ENCODE measurements at places on chromosomes 4 and X.

DNA sequence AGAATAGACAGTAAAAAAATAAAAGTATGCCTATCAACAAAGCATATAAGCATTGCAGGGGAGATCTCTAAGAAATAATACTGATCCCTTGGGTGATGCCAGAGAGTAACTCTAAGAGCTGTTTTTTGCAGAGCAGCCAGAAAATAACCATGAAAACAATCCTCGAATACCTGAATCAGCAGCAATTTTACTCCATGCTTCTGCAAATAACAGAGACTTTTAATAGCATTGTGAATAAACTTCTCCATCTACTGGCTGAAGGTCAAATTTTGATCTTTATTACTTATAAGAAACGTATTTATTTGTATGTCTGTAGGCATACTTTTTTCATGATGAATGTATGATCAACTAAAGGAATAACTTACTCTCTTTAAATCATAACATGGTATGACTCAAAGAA is 334.5 kb downstream of the GALNTL6 start:
- no peak for DNase-seq

DNA sequence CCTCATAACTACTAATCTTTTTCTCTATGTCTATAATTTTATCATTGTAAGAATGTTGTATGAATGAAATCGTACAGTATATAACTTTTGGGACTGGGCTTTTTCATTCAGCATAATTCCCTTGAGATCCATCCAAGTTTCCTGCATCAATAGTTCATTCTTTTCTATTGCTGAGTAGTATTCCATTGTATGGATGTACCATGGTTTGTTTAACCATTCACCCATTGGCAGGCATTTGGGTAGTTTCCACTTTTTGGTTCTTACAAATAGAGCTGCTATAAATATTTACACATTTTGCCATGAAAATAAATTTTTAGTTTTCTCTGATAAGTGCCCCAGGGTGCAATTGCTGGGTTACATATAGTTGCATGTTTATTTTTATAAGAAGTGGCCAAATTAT is 659.8 kb downstream of the RAPGEF2 start:
- no peak for DNase-seq

DNA sequence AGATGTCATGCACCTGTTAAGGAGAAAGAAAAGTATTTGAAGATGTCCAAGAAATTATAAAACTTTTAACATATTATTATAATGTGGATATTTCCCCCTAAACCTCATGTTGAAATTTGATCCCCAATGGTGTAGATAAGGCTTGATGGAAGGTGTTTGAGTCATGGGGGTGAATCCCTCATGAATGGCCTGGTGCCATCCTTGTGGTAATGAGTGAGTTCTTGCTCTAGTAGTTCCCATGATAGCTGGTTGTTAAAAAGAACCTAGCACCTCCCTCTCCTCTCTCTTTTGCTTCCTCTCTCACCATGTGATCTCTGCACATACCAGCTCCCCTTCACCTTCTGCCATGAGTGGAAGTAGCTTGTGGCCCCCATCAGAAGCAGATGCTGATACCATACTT is 176.6 kb upstream of the NR3C2 start:
- DNase-seq: no peak

DNA sequence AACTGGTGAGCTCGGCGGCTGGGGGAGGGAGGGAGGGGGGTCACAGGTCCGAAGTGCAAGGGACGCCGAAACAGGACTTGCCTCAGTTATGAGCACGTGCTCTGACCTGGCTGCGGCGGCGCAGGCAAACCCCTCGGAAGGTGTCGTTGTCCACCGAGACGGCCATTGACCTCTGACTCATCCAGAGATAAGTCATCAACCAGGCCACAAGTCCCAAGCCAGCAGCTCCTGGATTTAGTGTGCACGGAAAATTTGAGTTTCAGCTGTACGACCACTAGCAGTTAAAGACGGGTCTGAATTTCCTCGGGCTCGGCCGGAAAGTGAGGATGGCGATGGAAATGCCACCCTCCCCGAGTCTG is 674 bp downstream of the SH3D19 start:
- peak; percentile 29 for DNase-seq

- DNase-seq: no peak
These were observed 19.6 kb downstream of the MPP1 start for GRCh38 chrX:154785716-154786115.

- DNase-seq: peak; percentile 76
These were observed 1.4 kb downstream of the STAG2 start for GRCh38 chrX:123962794-123963373.

DNA sequence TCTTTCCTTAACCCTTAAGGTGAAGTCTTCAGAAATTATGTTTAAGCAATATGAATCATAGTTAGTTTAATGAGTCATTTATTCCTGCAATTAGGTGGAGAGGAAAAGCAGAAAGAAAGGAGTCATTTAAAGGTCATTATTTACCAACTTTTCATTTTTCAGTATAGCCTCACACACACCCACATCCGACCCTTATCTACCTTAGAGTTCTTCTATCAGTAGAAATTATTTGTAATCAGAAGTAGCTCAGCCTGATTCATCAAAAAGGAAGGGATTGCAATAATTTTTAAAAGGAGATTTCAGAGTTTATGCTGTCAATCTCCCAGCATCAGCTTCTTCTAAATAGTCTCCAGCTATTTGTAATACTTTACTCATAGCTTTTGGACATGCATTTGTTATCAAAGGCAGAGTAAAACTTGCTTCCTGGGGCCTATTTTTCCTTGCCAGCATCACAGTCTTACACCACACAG is 5.9 kb downstream of the ANXA10 start:
- DNase-seq: no peak

GRCh38 chr4:47167081-47168035 is 136.0 kb downstream of the GABRB1 start:
- no peak for DNase-seq

- no peak for DNase-seq
These were observed 139.7 kb downstream of the TSPAN5 start for GRCh38 chr4:98518559-98519267.

- DNase-seq: no peak
These were observed 715.8 kb downstream of the CCSER1 start for GRCh38 chr4:90842960-90843359.

GRCh38 chr4:1242506-1243450 is 6.2 kb downstream of the CTBP1 start:
- DNase-seq: no peak

GRCh38 chrX:38081909-38082308 is 75.6 kb downstream of the SYTL5 start:
- no peak for DNase-seq

DNA sequence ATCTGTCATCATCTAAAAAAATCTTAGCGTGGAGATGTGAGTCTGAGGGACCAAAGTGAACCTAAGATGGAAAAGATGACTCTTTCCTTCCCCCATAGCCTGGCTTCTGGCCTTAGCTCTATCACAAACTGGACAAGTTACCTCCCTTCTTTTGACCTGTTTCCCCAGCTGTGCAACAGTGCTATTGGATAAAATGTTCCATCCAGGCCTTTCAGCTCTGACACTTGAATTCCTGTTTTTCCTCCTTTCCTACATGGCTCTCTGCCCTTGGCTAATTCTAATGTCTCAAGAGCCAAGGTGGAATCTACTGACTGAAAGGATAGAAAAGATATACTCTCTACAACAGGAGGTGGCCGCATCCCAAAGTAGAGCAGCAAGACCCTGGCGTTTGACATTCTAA is 84.5 kb upstream of the ARHGEF9 start:
- DNase-seq: no peak
